RPMI7951 (cell line): ENCODE measurements at places on chromosomes 6 and 20. TPM values are rescaled to one million over a fixed set of nuclear protein-coding genes. Genes with fewer than 3 reads are reported as not detected.
A peak's percentile ranks its signal among the peaks of the same experiment; 100 is the strongest.

DNA sequence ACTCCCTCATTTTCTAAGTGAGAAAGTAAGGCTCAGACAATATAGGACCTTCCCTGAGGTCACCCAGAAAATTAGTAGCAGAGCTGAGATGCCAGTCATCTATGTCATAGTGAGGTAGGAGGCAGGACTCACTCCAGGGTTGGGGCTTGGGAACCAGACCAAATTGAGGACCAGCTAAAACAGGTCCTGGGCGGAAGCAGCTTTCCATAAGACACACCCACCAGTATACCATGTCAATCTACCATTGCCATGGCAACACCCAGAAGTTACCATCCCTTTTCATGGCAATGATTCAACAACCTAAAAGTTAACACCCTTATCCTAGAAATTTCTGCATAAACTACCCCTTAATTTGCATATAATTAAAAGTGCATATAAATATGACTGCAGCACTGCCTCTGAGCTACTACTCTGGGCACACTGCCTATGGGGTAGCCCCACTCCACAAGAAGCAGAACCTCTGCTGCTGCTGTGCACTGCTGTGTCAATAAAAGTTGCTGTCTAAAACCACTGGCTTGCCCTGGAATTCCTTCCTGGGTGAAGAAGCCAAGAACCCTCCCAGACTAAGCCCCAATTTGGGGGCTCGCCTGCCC, 30.3 kb upstream of the OCSTAMP start:
- no peak for DNase-seq

- DNase-seq: no peak
These were observed 9.3 kb upstream of the ARID1B start for GRCh38 chr6:156767603-156768467.

DNA sequence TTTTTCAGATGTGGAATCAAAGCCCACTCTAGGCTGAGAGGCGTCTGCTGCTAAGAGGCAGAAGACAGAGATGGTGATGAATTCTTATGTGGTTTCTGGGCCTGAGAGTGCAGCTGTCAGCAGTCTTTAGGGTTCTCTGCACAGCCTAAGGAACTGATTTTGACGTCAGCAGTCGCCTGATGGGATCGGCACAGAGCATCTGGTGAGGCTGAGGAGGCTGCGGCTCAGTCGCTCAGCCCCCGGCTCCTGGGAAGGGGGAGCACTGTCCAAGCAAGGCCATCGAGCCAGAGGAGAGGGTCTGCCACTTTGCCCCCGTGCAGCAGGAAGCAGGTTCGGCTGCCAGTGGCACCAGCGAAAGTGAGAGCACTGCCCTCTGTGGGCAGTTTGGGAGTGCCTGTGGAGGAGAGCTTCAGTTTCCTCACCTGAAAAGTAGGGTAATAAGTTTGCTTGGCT, 92.5 kb downstream of the TCP11 start:
- peak; percentile 92 for DNase-seq

Gene PIM1
- 7.7 and 8.2 TPM in 2 replicates for total RNA-seq

Gene RSPO3
- total RNA-seq: not detected in 2 replicates
